ENCODE measurements at places on chromosomes 7 and 10. TPM values are rescaled to one million over a fixed set of nuclear protein-coding genes. Genes with fewer than 3 reads are reported as not detected.

CLCN1 gene
- total RNA-seq, result not detected

PNLIPRP1 gene
- total RNA-seq, result not detected

GIMAP2 gene
- 0.60 TPM for total RNA-seq

LEP gene
- total RNA-seq, result 0.94 TPM

AOAH gene
- total RNA-seq, result not detected

SEMA4G gene
- 0.53 TPM for total RNA-seq

AS3MT gene
- total RNA-seq, result 5.9 TPM

ATP5MK gene
- 100 TPM for total RNA-seq

NXPH1 gene
- not detected for total RNA-seq

FAM149B1 gene
- 53.4 TPM for total RNA-seq

MCM10 gene
- total RNA-seq, result 0.35 TPM

SMO gene
- total RNA-seq, result 18.5 TPM
